Progenitor cell of endocrine pancreas (in vitro differentiated cells): ENCODE measurements at places on chromosomes 16 and 17. TPM values are rescaled to one million over a fixed set of nuclear protein-coding genes. Genes with fewer than 3 reads are reported as not detected.
A peak's percentile ranks its signal among the peaks of the same experiment; 100 is the strongest.

GRCh38 chr17:72476575-72476986 is 355.8 kb downstream of the SOX9 start:
- no peak for DNase-seq

DNA sequence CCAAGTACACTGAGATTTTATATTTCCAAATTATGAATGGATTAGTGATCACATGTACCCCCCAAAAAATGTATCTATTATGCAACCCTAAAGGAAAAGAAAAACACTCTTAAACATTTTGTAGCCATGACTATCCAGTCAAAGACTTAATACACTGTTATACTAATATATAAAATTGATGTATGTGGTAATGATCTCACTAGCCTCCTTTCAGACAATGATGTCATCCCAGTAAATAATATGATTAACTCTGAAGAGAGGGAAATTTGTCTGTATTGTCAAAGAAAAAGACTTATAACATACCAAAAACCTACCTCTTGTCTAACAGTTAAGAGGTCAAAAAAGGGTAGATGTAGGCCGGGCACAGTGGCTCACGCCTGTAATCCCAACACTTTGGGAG is 80.7 kb downstream of the USP32 start:
- DNase-seq: no peak

GRCh38 chr17:2238432-2239169 is 65.0 kb downstream of the SMG6 start:
- DNase-seq: no peak

- peak; percentile 37 for DNase-seq
Measured at GRCh38 chr16:4613636-4614570, 785 bp downstream of the UBALD1 start.

GRCh38 chr17:17024778-17025300 is 17.4 kb upstream of the MPRIP start:
- DNase-seq: no peak

- no peak for DNase-seq
Measured at GRCh38 chr17:49572226-49572625, 3.4 kb upstream of the NXPH3 start.

DNA sequence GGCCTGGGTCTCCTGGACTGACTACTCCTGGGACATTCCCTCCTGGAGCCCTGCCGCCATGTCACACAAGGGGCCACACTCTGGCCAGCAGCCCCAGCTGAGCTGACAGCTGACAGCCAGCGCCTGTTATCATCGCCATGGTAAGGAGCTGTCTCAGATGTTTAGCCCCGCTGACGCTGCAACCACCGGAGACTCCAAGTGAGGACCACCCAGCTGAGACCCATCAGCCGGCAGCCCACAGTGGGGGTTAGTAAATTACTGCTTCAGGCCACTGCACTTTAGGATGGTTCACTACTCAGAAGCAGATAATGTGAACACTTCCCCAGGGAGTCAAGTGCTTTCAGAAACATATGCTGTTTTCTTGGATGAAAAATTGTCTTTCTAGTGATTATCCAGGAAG is 14.6 kb upstream of the SPHK1 start:
- no peak for DNase-seq

DNA sequence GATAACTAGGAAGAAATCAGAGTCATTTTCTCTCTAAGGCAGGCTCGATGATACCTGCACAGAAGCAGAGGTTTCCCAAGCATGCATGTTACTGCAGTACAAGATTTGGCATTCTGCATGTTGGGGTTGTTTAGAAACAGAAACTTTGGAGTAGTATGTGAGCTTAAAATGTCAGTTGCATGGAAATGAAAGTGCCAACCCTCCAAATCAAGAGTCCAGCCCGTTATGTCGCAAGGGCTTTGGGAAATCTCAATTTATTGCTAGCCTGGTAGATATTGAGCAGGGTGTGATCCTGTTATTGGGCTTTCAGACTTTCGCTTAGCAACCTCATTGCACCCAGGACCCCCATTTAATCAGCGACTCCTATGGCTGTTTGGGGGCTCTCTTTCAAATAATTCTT is 490.8 kb downstream of the MAF start:
- DNase-seq: no peak

GRCh38 chr16:48499923-48500381 is 110.0 kb downstream of the N4BP1 start:
- no peak for DNase-seq

GRIN2A gene
- total RNA-seq: 1.7 and 1.9 TPM in 2 replicates

RUNDC3A gene
- total RNA-seq: 8.4 and 9.3 TPM in 2 replicates

HOXB13 gene
- not detected in 2 replicates for total RNA-seq
